Stimulated activated CD4-positive, alpha-beta T cell treated with anti-CD3 and anti-CD28 coated beads, Interleukin-4, amount 100 ng/mL, for 4 hours (primary cell): ENCODE measurements at places on chromosomes 7 and 10.

GRCh38 chr7:29471444-29472138 lies 92.0 kb upstream of the PRR15 start:
- DNase-seq, result no peak

- DNase-seq, result no peak
These were observed 32.9 kb downstream of the SHTN1 start for GRCh38 chr10:116972131-116972530.

DNA sequence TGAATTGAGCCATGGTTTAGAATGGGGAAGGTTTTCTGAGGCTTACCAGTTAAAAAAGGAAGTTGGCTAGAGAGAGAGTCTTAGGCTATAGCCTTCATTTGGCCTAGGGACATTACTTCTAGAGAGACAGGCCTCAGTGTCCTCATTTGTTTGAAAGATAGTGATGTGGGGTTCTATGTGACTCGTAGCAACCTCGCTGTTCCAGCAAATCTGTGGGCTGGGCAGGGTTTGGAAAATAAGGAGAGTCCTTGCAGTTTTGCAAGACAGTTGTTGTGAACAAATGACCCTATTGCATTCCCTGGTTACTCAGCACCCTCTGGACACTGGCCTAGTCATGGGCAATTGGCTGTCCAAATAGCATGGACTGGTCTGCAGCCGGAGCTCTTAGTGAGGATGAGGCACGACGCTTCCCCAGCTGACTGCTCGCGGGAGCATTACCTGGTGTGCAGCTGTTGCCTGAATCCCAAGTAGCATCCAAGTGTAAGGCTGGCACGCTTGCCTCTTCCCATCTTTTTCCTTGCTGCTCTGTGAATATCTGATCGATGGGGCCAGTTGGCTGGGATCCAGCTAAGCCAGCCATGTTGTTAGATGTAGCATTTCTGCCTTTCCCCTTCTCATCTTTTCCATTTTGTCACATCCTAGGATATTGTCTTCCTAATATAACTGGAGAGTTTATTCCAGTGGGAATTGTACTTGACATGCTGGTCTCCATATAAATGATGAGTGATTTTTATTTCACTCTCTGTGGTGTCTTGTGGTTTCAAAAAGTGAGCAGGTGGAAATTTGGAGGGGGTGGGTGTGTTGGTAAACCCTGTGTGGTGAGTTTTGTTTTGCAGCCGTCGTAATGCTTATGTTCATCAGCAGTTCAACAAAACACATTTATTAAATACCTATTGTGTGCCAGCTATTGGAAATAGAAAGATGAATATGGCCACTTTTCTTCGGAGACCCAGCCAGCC lies 99.8 kb downstream of the SND1 start:
- DNase-seq, result no peak

- DNase-seq, result no peak
These were observed 174.8 kb downstream of the FOXP2 start for GRCh38 chr7:114589436-114589835.

DNA sequence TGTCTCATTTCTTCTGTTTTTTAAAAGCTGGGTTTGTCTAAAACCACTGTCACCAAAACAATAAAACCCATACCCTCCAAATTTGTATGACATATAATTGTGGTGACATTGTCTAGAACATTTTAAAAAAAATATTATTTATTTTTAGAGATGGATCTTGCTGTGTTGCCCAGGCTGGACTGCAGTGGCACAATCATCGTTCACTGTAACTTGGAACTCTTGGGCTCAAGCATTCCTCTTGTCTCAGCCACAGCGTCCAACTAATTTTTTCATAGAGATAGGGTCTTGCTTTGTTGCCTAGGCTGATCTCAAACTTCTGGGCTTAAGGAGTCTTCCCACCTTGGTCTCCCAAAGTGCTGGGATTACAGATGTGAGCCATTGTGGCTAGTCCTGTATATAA lies 116.5 kb downstream of the CCNY start:
- no peak for DNase-seq

GRCh38 chr10:21514818-21515351 lies 10.6 kb downstream of the SKIDA1 start:
- DNase-seq, result no peak

GRCh38 chr10:69570050-69570816 lies 3.0 kb downstream of the NEUROG3 start:
- DNase-seq, result no peak
